ENCODE measurements at places on chromosomes 7 and 10. TPM values are rescaled to one million over a fixed set of nuclear protein-coding genes. Genes with fewer than 3 reads are reported as not detected.

DNA sequence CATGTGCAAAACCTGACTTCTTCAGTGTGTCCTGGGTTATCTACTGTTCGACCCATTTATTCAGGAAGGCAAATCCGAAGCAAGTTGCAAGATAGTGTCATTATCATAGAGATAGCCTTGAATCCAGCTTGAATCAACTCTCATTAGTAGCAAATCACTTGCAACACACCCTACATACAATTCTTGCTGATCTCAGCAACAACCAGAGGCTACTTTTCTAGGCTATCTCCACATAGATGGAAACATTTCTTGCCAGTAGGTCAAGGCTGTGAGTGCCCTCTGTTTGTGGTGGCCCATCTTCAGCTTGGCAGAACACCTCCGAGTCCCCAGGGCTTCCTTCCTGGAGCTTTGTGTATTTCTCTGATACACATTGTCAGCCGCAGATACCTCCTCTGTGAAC lies 12.0 kb downstream of the UBTD1 start:
- no peak for DNase-seq

GRCh38 chr10:3623746-3624145 lies 161.3 kb downstream of the KLF6 start:
- no peak for DNase-seq

GRCh38 chr7:29320577-29320976 lies 126.0 kb downstream of the CHN2 start:
- no peak for DNase-seq

GRCh38 chr7:151168003-151168786 lies 701 bp upstream of the GBX1 start:
- no peak for DNase-seq

GRCh38 chr7:12909483-12909882 lies 222.1 kb downstream of the ARL4A start:
- no peak for DNase-seq

GRCh38 chr7:25180946-25181345 lies 47.3 kb downstream of the NPVF start:
- DNase-seq, result no peak

GRCh38 chr10:130430291-130430690 lies 294.1 kb downstream of the GLRX3 start:
- no peak for DNase-seq

Gene FRMD4A
- total RNA-seq, result 33.3 TPM

Gene MAD1L1
- 28.5 TPM for total RNA-seq

Measured in skin of body (tissue), 3 donors.